Ecto neural progenitor cell (in vitro differentiated cells): ENCODE measurements at places on chromosomes 1 and 21.

GRCh38 chr1:74455390-74455789 lies 57.0 kb downstream of the LRRC53 start:
- DNase-seq, result no peak

GRCh38 chr1:246788895-246789338 lies 64.7 kb downstream of the SCCPDH start:
- DNase-seq, result peak; percentile 61

DNA sequence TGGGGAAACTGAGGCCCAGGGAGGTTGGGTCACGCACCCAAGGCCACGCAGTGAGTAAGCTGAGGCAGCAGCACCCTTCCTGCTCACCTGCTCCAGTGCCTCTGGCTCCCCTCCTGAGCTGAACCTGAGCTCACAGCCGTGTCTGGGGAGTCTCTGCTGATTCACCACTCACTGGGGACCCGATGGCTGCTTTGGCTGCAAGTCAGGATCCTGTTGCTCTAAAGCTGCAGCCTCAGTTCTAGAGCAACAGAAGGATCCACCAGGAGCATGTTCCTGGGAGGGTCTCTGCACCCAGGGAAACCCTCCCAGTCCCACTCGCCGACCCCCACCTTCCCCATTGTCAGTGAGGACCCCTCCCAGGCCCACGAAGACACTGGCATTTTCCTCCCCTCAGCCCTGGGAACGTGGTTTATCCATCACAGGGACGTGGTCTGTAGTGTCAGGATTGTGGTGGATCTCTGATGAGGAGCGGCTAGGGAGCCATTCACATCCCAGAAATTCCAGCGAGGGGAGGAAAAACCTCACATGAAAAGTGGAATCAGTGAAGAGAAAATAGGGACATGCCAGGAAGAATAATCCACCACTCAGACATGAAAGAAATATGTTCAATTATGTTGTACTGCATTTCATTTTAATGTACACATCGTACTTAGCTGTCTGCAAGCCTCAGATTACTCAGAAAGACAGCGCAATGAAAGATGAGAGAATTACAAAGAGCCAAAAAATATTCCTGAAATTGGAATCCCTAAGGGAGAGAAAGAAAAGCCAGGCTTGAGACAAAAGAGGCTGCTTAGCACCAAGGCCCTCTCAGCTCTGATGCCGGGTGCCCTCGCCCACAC lies 447.2 kb downstream of the MATN1 start:
- DNase-seq, result peak; percentile 32

DNA sequence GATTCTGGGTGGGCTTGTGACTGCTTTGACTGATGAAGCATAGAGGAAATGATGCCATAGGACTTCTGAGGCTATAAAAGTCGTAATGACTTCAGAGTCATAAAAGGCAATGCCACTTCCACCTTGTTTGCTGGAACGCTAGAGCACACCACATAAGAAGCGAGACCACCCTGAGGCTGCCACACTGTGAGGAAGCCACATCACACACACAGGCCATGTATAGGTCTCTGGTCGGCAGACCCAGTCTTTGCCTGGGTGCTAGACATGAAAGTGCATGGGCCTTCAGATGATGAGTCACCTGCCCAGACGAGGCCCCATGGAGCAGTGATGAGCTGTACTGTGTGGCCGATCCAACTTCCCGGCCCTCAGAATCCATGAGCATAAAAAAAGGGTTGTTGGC lies 14.2 kb upstream of the KANK4 start:
- DNase-seq, result no peak

- DNase-seq, result no peak
These were observed 2.2 kb downstream of the TLR5 start for GRCh38 chr1:223140611-223141405.

DNA sequence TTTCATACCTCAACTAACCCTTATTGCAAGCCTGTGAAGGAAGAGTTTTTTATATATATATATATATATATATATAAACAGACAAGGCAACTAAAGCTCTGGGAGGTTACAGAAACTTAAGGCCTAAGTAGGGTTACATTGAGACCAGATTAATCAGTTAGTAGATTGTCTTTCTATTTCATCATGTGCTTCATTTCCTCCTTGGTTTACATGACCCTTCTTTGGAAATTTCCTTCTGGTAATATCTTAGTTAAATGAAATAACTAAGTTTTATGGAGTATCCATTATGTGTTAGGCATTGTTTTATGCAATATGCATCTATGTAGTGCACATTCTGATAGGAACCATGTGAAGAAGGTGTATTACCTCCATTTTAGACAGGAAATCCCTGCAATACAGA lies 112.7 kb downstream of the FGGY start:
- DNase-seq, result no peak

- peak; percentile 7 for DNase-seq
These were observed 10.0 kb upstream of the RCSD1 start for GRCh38 chr1:167620002-167620401.

DNA sequence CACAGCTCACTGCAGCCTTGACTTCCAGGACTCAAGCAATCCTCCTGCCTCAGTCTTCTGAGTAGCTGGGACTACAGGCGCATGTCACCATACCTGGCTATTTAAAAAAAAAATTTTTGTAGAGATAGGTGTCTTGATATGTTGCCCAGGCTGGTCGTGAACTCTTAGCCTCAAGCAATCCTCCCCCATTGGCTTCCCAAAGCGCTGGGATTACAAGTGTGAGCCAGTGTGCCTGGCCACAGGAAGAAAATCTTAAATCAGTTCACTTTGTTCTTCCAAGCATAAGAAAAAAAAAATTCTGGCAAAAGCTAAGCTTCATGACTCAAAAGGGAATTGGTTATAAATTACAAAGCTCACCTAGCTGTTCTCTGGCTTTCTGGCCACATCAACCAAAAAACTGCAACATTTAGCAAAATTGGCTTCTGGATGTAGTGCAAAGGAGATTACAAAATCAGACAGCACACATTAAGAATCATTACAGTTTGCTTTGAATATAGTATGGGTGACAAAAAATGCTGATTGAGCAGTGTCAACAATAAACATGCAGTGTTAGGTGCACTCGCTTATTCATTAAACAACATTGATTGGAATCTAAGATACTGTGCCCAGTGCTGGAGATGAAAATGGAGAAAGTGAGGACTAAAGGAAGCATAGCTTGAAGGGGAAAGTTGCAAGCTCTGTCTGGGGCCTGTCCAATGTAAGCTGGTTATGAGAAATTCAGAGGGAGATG lies 76.7 kb downstream of the KCTD3 start:
- DNase-seq, result no peak
